ENCODE measurements at places on chromosomes 2 and 18.

- DNase-seq, result no peak
These were observed 117.4 kb upstream of the ID2 start for GRCh38 chr2:8564475-8564874.

DNA sequence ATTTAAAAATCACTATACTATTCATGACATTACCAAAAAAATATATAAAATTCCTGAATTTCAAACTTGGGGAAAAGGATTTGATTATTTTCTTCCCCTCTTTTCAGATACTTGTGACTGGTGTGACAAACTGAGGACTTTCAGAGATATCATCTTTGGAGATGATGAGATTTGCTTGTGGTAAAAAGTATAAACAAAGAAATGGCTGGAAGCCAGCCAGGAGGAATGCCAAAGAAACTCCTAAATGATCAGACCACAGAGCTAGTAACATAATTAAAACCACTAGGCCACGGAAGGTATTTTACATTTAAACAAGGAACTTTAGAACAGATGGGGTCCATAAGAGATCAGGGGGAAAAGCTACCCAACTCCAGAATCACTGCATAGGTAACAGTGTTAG, 58.7 kb downstream of the PIGN start:
- peak; percentile 42 for DNase-seq

- DNase-seq, result no peak
These were observed 50.3 kb downstream of the ITGB1BP1 start for GRCh38 chr2:9373047-9373446.

DNA sequence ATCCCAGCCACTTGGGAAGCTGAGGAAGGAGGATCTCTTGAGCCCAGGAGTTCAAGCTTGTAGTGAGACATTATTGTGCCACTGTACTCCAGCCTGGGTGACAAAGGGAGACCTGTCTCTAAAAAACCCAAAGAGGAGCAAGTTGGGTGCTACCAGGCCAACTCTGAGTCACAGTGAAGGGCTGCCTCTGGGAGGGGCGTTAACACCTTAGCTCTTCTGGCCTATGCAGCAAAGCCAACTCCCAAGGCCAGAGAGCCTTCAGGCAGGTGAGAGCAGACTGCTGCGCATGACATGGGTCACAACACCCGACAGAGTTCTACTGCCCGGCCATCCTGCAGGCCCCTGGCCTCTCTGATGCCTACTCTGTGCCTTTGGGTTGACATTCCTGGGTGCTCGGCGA, 32.6 kb upstream of the ATG16L1 start:
- DNase-seq, result no peak

DNA sequence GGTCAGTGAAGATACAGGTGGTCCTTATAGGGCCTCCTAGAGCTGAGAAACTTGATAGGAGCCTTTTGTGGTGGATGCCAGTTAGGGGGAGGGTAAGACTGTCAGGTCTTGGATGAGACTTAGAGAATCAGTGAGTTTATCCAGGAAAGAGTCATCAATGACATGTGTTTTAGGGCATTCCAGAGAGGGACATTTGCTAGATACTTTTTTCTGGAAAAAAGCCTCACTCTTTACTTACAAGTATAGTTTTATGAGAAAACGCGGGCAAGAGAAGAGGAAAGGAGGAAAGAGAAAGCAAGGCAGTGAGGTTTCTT, 24.5 kb upstream of the MSGN1 start:
- no peak for DNase-seq

DNA sequence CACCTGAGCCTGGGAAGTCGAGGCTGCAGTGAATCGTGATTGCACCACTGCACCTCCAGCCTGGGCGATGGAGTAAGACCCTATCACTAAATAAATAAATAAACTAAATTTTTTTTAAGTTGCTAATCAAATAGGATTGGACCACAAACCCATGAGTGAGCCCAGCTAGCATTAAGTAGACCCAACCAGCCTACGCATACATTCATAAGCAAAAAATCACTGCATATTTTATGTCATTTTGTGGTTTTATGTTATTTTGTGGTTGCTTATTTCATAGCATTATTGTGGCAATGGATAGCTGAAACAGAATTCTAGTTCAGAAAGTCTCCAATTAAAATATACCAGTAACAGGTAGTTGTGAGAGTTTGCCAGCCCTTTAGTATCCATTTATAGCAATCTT, 29.1 kb upstream of the ZC3H15 start:
- peak; percentile 87 for DNase-seq

GRCh38 chr18:74414953-74415515, 42.1 kb downstream of the DIPK1C start:
- DNase-seq, result no peak

DNA sequence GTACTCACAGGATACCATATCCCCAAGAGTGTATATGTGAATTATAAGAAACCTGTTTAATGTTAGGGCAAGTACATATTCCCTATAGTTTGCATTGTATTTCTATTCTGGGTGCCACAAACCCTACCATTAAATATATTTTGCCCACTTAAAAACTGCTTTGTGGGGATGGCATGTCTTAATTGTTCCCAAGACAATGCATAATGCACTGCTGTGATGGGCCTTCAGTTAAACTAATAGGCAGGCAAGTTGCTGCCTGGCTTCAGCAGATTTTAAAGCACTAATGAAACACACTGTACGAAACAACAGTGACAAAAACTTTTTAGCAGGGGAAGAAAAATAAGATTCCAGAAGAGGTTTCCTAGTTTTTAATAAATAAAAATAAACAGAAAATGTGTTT, 104.8 kb upstream of the VRK2 start:
- no peak for DNase-seq

GRCh38 chr2:156397229-156397628, 39.0 kb upstream of the GPD2 start:
- DNase-seq, result no peak

- DNase-seq, result no peak
These were observed 69.6 kb upstream of the ALPP start for GRCh38 chr2:232308986-232309385.
